ENCODE measurements at places on chromosomes 6 and 20. TPM values are rescaled to one million over a fixed set of nuclear protein-coding genes. Genes with fewer than 3 reads are reported as not detected.

DNA sequence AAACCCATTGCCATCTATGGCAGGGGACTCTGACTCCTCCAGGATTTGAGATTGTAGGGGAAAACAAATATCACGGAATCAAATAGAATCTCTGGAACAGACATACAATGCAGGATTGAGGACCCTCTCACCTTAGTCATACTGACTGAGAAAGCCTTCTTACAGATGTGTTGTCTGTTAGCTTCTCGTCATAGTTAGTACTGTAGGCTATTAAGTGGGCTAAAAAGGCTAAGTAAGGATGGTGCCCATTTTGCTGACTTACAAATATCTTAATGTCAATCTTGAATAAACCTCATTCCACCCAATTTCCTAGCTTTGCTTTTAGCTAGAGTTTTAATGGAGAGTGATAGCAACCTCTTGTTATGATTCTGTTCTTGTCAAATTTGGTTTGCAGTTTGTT lies 352.4 kb downstream of the QKI start:
- no peak for DNase-seq
- H3K27me3 ChIP-seq, result no peaks in the 10 kb centered on the region
- peaks cover 3% of the 10 kb centered on the region for H3K4me1 ChIP-seq
- no peak overlapping the region for H3K4me3 ChIP-seq

GRCh38 chr6:83853178-83854000 lies at the start of gene RIPPLY2:
Gene RIPPLY2, plus strand, starts transcription at chr6:83853360. Its CDS starts 57 bp downstream, at chr6:83853417.
- peaks cover 8% of the 10 kb centered on the region for H3K4me1 ChIP-seq
- H3K4me3 ChIP-seq, result peak within 1 kb of the TSS; percentile 31
- H3K36me3 ChIP-seq, result no peaks in the 10 kb centered on the region
- no peaks in the 10 kb centered on the region for H3K27me3 ChIP-seq
- DNase-seq, result peak; percentile 17
- H3K27ac ChIP-seq, result no peak within 1 kb of the TSS

The CDK5RAP1 gene
- 17.3 TPM for total RNA-seq

- no peaks in the 10 kb centered on the region for H3K36me3 ChIP-seq
- DNase-seq, result no peak
- no peaks in the 10 kb centered on the region for H3K4me1 ChIP-seq
- H3K27ac ChIP-seq, result no peak overlapping the region
- no peak overlapping the region for H3K4me3 ChIP-seq
- H3K27me3 ChIP-seq, result no peaks in the 10 kb centered on the region
These were observed 16.7 kb downstream of the C6orf118 start for GRCh38 chr6:165292657-165293056.

GRCh38 chr20:49964964-49965780 lies 17.6 kb upstream of the SNAI1 start:
- no peak for DNase-seq
- no peak overlapping the region for H3K4me3 ChIP-seq
- H3K27ac ChIP-seq, result no peak overlapping the region
- H3K4me1 ChIP-seq, result no peaks in the 10 kb centered on the region

The SLC22A7 gene
- not detected for total RNA-seq

DNA sequence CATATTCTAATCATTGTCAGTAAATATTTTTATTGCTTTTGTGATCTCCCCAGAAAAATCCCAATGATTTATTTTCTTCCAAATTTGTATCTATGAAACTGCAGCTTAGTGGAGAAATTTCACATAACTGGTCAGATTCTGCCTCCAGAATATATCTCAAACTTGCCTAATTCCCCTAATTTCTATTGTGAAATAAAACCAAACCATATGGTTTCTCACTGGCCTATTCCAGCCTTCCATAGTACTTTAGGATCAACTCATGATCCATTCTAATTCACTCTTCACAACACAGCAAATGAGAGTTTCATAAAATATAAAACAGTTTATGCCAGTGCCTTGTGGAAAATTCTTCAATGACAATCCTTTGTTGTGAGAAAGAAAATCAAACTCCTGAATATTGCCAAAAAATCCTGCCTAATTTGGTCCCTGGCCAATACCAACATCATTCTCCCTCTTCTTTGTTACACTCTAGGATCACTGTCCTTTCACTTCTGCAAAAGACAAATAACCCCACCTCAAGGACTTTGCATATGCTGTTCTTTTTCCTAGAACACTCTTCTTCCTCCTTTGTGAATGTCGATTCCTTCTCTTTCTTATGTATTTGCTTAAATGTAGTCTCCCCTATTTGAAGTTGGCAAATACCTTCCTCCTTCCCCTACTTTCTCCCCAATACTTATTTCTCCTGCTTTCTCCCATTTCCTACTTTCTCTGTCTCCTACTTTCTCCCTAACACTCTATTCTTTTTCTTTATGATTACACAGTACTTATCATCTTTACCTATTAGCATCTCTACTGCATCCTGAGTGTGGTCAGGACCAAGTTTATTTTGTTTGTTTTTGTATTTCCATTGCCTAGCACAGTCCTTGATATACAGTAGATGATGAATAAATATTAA lies 587.5 kb downstream of the RFPL4B start:
- no peak for DNase-seq
- peaks cover 3% of the 10 kb centered on the region for H3K4me1 ChIP-seq
- no peaks in the 10 kb centered on the region for H3K36me3 ChIP-seq
- H3K4me3 ChIP-seq, result no peak overlapping the region
- no peaks in the 10 kb centered on the region for H3K27me3 ChIP-seq

The LIN28B gene
- not detected for total RNA-seq

DNA sequence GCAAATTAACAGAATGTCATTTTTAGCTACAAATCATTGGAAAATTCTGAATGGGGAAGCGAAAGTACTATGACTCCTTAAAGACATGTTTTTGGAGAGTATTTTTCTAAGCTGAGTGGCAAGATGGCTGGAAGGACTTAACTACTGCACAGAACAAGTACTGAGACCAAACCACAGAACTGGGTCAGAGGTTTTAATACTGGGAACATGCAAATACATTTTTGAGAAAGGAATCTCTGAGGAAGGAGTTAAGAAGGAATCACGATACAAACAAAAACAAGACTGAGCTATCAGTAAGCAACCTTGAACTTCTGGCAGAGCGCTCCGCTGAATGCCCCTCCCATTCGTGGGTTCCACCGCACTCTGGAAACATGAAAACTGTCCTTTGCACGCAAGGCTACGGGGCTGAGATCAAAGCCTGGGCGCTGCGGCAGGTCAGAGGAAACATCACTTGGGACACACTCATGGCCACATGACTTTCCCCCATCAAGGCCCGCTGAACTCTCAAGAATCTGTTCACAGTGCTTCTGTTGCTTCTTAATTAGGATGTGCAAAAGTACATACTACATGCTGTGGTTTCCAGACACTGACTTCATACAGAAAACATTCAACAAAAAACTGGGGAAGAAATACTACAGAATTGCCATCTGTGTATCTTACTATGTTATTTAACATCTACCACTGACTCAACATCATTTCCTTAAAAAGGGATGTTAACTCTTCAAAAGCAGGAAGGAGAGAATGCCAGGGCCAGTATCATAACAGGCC lies 27.8 kb downstream of the SLC23A2 start:
- H3K27ac ChIP-seq, result peak overlapping the region; percentile 26
- peaks cover 36% of the 10 kb centered on the region for H3K4me1 ChIP-seq
- no peaks in the 10 kb centered on the region for H3K27me3 ChIP-seq
- no peaks in the 10 kb centered on the region for H3K36me3 ChIP-seq
- DNase-seq, result peak; percentile 85

The MYCT1 gene
- 12.0 TPM for total RNA-seq

The SEL1L2 gene
- total RNA-seq, result 9.2 TPM

- no peak overlapping the region for H3K4me3 ChIP-seq
- H3K36me3 ChIP-seq, result no peaks in the 10 kb centered on the region
- H3K27me3 ChIP-seq, result no peaks in the 10 kb centered on the region
These were observed 38.7 kb downstream of the STK38 start for GRCh38 chr6:36508532-36508931.

DNA sequence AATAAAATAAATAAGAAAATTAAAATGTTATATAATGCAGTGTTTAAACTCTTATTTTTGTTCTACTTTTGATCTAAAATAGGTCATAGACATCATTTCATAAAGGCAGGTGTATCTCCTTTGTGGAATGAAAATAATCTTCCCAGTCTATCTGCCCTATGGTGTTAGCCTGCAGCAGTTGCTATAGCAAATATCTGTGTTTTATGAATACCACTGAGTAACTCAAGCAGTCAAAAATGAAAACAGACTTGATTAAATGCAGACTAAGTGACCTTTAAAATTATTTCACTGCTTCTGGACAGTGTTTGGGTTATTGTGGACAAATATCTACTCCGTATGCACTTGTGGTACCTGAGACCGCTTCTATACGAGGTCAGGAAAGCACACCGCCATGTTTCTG lies 11.8 kb downstream of the HTR1B start:
- H3K36me3 ChIP-seq, result no peaks in the 10 kb centered on the region
- H3K4me3 ChIP-seq, result no peak overlapping the region
- DNase-seq, result no peak
- no peaks in the 10 kb centered on the region for H3K27me3 ChIP-seq

GRCh38 chr6:157447735-157448134 lies 66.7 kb downstream of the ZDHHC14 start:
- no peak overlapping the region for H3K4me3 ChIP-seq
- peaks cover 1% of the 10 kb centered on the region for H3K4me1 ChIP-seq
- DNase-seq, result no peak
- H3K27ac ChIP-seq, result no peak overlapping the region
- no peaks in the 10 kb centered on the region for H3K27me3 ChIP-seq

DNA sequence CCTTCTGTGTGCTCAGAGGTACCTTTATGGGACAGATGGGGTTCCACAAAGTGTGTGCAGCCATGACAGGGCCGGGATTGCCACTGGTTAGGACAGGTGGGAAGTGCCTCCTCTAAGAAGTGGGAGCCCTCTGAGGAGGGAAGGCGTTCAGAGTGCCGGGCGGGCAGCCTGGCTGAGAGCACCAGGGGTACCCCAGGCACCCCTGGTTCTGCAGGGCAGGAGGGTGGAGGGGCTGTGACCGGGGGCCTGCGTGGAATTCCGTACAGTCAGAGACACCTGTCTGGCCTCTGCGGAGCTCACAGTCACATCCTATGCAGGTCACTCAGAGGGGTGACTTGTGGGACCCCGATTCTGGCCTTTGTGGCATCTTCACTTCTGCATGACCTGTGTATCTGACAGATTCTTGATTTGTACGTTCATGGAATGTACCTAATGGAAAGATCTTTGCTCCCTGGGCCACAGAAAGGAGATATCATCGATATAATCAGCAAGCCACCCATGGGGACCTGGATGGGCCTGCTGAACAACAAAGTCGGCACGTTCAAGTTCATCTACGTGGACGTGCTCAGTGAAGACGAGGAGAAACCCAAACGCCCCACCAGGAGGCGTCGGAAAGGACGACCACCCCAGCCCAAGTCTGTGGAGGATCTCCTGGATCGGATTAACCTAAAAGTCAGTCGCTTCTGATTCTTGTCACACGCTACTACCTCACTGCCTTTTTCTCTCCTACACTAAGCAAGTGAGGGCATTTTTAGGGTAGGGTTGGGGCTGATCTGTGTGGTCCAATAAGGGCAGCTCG lies 190.9 kb downstream of the SASH1 start:
- no peak for DNase-seq
- H3K4me3 ChIP-seq, result no peak overlapping the region
- H3K36me3 ChIP-seq, result no peaks in the 10 kb centered on the region

- peaks cover 2% of the 10 kb centered on the region for H3K4me1 ChIP-seq
- no peaks in the 10 kb centered on the region for H3K27me3 ChIP-seq
- H3K27ac ChIP-seq, result no peak overlapping the region
- no peak overlapping the region for H3K4me3 ChIP-seq
- peak; percentile 61 for DNase-seq
These were observed 56.5 kb downstream of the CD40 start for GRCh38 chr20:46174469-46175126.

DNA sequence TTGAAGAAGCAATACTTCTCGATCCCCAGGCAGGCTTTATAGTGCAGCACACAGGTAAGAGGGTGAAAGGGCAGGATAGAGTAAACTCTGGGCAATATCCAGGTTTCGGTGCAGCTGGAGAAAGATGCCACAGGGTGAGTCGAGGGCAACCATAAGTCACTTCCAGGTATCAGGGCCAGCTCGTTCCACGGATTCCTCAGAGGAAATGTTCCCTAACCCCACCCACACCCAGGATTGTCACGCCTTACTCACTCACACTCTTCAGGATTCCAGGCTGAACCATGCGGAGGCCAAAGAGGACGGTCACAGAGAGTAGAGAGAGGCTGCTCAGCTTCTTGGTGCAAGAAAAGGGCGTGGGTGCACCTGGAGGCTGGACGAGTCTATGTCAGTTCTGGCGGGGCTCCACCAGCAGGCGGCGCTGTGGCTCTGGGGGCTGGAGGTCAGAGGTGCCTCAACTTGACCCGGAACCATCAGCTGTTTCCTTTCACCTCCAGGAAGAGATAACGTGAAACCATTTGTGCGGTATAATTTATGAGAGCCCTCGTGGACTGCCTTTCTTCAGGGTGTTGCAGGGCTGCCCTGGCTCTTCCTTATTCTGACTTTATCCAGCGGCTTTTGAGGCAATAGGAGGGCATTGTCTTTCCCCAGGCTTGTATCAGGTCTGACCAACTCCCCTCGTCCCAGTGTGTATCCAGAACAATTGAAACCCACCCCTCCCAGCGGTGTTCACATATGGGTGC lies 14.5 kb upstream of the WFDC12 start:
- no peaks in the 10 kb centered on the region for H3K4me1 ChIP-seq
- no peaks in the 10 kb centered on the region for H3K27me3 ChIP-seq
- H3K4me3 ChIP-seq, result no peak overlapping the region
- H3K36me3 ChIP-seq, result no peaks in the 10 kb centered on the region

DNA sequence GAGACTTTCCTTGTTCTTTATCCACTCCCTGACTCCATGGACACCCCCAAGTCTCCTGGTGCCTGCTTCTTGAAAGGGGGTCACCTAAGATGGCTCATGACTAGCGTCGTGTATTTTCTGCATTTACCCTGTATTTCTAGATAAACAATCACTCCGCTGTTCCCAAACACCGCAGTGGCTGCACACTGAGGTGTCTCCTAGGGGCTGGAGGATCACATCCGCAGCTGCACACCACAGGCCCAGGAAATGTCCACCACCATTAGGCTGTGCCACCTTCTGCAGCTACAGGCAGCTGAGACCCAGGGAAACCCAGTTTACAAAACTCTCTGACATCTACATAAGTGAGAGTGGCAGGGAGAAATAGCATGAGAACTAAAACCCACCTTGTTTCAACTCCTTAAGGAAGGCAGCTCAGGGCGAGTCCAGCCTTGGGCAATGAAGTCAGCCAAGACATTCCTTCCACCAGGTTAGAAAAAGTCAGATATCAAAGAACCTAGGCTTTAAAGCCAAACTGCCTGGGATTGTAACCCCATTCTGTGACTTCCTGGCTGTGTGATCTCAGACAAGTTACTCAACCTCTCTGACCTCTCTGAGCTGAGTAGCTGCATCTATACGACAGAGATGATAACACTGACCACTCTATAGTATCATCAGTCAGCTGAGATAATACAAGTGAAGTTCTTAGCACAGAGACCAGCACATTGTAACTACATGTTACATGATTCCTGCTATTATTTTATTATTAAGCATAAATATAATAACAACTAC lies 102.2 kb downstream of the SNX5 start:
- H3K4me3 ChIP-seq, result no peak overlapping the region
- H3K4me1 ChIP-seq, result peaks cover 6% of the 10 kb centered on the region
- no peak for DNase-seq

All from ovary (tissue), 10 donors.